ENCODE measurements at places on chromosomes 5 and 9. TPM values are rescaled to one million over a fixed set of nuclear protein-coding genes. Genes with fewer than 3 reads are reported as not detected.

ADGRD2 gene
- not detected for total RNA-seq

PCDHGA1 gene
- total RNA-seq: 0.69 TPM

TSLP gene
- total RNA-seq: 1.4 TPM

PTCH1 gene
- total RNA-seq: 37.2 TPM

KCNN2 gene
- total RNA-seq: 1.5 TPM

PGM5 gene
- total RNA-seq: 53.1 TPM

ANKRD55 gene
- 1.2 TPM for total RNA-seq

GRM6 gene
- not detected for total RNA-seq

DDX46 gene
- 39.7 TPM for total RNA-seq

MARCOL gene
- total RNA-seq: not detected

RARS1 gene
- total RNA-seq: 62.8 TPM

RANBP17 gene
- total RNA-seq: 15.4 TPM

PCDHB9 gene
- 2.4 TPM for total RNA-seq

POLK gene
- total RNA-seq: 38.5 TPM

NDUFA8 gene
- 42.5 TPM for total RNA-seq

NDUFS6 gene
- 31.1 TPM for total RNA-seq

CENPH gene
- 3.1 TPM for total RNA-seq

ZNF782 gene
- total RNA-seq: 7.0 TPM

IFNA2 gene
- not detected for total RNA-seq

PPP3R2 gene
- not detected for total RNA-seq

HAND1 gene
- total RNA-seq: not detected
